ENCODE measurements at places on chromosomes 16 and 17. TPM values are rescaled to one million over a fixed set of nuclear protein-coding genes. Genes with fewer than 3 reads are reported as not detected.
A peak's percentile ranks its signal among the peaks of the same experiment; 100 is the strongest.

- H3K27me3 ChIP-seq = no peaks in the 10 kb centered on the region
- no peak overlapping the region for H3K27ac ChIP-seq
- no peak overlapping the region for H3K4me3 ChIP-seq
- H3K4me1 ChIP-seq = no peaks in the 10 kb centered on the region
Measured at GRCh38 chr16:50972876-50973275, 178.2 kb downstream of the SALL1 start.

GRCh38 chr16:6143020-6143419, 1045.4 kb upstream of the EEF2KMT start:
- no peak overlapping the region for H3K27ac ChIP-seq
- H3K4me1 ChIP-seq = no peaks in the 10 kb centered on the region
- H3K27me3 ChIP-seq = no peaks in the 10 kb centered on the region
- H3K4me3 ChIP-seq = no peak overlapping the region
- DNase-seq = no peak

The SEZ6L2 gene
- 14.7 TPM for total RNA-seq

The OSGIN1 gene
- 3.6 TPM for total RNA-seq

DNA sequence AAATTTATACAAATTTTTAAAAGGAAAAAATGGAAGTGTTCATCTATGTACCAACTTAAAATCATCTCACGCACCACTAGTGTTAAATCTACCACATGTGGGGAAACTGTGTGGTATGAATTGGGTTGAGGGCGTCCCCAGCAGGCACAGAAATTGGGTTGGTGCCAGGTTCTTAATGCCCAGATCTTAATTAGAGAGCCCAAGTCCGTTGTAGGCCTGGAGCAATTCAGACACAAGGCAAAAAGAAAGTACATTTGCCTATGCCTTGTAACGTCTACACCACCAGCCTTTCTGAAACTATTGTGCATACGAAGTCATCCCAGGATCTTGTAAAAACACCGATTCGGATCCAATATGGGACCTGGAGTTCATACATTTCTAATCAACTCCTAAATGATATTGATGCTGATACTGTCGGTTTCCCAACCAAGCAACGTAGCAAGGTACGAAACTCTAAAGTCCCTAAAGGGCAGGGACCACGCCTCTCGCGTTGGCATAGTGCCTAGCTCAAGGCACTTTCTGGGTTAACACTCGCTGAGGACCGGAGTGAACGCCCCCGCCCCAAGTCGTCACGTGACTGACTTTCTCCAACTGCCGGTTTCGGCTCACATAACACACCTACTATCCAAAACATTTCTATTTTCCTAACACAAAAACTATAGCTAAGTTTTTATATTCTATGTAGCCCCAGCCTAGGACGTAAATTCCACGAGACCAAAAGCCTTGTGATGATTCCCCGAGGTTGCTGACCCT, 945 bp upstream of the UQCRC2 start:
- peaks cover 28% of the 10 kb centered on the region for H3K4me1 ChIP-seq
- DNase-seq = peak; percentile 81
- H3K27me3 ChIP-seq = no peaks in the 10 kb centered on the region
- no peaks in the 10 kb centered on the region for H3K36me3 ChIP-seq

The ENO3 gene
- total RNA-seq = 2.4 TPM

The DPEP1 gene
- total RNA-seq = 109 TPM
